NCI-H1092 treated with DMSO at 0.1 percent for 48 hours (cell line): ENCODE measurements at places on chromosomes 1 and 21.

DNA sequence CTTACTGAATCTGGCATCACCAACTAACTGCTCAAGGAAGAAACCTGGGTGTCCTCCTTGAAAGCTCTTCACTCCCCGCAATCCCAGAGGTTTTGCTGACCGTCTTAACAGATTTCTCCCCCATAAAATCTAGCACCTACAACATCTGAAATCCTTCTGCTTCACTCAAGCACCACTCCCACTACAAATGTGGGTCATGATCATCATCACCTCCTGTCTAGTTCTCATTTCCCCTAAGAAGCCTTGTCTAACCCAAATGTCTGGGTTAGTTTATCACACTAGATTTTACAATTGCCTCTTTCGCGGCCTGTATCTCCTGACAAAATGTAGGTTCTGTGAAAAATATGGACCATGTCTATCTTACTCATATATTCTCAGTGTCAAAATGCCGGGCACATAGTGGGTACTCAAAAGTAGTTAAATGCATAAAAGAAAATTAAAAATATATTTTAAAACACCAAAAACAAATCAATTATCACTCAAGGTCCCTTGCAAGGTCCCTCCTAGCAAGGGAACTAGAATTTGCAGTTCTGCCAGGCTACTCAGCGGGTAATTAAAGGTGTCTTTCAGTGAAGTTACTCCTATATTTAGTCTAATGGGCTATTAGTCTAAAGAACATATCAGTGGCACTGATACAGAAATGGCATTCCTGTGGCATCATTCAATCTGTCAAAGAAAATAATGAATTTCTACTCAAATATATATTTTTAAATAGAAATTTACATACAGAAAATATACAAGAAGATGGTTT is 19.6 kb downstream of the C21orf91 start:
- DNase-seq, result no peak

DNA sequence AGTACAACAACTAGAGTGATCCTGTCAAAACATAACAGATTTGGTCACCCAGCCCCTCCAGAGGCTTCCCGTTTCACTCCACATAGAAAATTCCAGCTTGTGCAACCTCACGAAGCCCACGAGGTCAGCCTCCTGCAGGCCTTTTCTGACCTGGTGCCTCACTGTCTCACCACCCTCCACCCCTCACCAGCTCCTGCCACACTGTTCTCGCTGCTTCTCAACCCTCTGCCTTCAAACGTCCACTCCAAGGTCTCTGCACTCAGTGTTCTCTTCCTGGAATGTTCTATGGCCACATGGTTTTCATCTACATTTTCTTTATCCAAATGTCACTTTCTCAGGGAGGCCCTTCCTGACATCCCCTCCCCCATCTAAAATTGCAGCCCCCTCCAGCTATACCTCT is 178.9 kb downstream of the DHRS3 start:
- no peak for DNase-seq

DNA sequence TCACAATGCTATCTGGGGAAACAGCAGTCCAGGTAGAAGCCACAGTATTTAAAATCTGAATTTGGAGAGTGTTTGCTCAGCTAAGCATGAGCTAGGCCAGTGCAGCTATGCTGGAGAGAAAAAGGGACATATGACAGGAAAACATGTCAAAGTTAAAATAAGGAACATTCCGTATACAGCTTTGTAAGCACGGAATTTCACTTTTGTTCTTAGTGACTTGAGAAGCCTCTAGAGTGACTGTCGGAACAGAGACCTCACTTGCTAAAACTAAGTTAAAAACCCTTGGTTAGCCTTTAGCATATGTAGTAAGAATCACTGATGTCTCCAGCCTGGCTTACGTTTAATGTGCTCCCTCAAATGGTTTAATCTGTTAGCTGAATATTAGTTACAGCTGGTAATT is 661.7 kb downstream of the KCNT2 start:
- no peak for DNase-seq

- no peak for DNase-seq
Observed at GRCh38 chr1:46526013-46526690, 25.3 kb downstream of the KNCN start.

- no peak for DNase-seq
Observed at GRCh38 chr1:165137551-165138316, 218.8 kb downstream of the LMX1A start.

DNA sequence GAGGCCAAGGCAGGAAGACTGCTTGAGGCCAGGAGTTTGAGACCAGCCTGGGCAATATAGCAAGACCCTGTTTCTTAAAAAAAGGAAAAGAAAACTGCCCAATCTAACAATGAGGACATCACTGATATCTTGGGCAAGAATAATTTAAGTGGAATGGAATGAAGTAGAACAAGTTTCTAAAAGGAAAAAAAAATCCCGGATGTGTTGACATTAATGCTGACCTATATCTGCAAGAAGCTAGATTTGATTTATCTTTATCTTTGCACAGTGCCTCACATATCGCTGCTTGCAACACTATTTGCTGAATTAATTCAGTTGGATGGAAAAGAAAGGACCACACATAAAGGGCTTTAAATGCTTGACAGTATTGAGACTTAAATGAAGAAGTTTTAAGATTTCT is 27.8 kb downstream of the DIPK1A start:
- DNase-seq, result no peak

DNA sequence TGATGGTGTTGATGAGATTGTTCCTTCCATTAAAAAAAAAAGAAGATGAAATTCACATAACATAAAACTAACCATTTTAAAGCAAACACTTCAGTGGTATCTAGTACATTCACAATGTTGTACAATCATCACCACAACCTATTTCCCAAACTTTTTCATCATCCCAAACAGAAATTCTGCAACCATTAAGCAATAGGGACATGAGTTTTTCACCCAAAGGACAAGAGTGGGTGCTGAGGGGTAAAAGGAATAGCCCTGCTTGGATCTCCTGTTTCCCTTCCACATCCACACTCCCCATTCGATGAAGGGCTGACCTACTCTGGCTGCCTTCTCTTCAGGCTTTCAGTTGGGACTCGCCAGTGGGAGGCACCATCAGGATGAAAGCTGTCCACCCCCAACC is 59.3 kb downstream of the SLC9A1 start:
- no peak for DNase-seq

DNA sequence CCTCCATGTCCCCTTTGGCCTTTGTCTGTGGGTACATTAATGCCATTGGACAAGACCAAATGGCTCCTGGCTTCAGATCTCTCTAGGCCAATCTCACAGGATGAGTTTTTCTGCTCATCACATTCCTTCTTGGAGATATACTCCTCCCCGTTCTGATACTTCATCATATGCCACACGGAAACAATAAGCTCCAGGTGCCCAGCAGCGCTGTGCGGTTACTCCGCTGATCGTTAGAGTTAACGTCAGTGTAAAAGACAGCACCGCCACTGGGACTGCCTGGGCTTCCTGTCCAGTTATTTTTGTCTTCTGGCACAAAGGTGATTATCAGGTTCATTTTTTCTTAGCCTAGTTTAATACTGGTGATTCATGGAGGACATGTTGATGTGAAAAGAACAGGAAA is 22.5 kb downstream of the CACHD1 start:
- no peak for DNase-seq

DNA sequence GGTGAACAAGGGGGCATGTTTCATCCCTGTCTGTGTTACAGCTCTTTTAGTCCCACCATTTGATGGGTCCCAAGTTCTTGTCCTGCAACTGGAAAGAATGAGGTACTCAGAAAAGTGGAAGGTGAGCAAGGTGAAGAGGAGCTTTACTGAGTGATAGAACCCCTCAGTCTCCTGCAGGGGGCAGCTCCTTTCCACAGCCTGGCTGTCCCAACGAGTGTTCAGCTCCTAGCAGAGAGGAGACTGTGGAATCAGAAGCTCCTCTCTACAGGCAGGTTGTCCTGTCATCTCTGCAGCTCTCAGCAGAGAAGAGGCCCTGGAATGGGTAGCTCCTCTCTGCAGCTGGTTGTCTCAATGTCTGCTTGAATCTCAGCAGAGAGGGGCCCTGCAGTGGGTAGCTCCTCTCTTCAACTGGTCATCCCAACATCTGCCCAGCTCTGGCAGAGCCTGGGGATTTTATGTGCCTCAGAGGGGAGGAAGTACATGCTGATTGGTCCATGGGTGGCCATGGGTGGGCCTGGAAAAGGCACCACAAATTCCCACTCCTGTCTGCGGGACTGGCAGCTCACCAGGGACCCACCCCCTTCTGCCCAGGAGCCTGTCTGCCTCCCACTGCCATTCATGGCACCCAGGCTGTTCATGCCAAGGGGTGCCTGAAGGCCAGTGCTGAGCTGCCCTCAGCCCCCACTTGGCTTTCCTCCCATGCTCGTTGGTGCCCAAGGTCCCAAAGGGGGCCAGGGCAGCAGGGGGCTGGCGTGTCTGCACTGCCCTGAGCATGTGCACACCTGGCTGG is 25.7 kb downstream of the LDLRAD1 start:
- DNase-seq, result no peak

DNA sequence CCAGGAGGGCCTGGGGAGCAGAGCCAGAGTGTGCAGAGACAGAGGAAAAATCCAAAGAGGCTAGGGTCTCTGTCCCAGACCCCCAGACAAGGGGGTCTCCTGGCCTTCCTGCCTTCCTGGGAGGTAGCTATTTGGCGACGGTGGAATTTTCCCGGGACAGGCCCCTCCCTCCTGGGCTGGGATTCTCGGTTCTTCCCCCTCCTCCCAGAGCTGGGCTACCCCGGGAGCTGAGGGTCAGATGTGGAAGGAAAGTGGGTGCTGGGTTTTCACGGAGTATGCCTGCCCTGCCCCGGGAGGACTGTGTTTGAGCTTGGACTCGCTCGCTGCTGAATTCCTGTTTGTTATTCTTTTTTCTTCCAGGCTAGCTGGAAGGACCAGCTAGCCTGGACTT is 759 bp downstream of the AMPD2 start:
- DNase-seq, result peak; percentile 50

DNA sequence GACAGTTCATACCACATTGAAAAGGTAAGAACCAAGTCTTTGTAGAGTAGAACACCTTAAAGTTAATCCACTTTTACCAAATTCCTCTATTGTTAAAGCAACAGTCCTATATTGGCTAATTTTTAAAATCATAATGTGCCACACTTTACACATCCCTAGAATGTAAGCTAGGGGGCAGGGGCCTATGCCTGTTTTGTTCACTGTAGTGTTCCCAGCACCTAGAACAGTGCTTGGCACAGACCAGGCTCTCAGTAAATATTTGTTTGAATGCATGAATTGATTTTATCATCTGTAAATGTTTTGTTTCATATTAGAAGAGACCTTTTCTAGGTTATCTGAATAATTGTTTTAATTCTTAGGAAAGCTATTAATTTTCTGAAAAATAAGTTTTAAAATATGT is 9.1 kb downstream of the SMAP2 start:
- no peak for DNase-seq

DNA sequence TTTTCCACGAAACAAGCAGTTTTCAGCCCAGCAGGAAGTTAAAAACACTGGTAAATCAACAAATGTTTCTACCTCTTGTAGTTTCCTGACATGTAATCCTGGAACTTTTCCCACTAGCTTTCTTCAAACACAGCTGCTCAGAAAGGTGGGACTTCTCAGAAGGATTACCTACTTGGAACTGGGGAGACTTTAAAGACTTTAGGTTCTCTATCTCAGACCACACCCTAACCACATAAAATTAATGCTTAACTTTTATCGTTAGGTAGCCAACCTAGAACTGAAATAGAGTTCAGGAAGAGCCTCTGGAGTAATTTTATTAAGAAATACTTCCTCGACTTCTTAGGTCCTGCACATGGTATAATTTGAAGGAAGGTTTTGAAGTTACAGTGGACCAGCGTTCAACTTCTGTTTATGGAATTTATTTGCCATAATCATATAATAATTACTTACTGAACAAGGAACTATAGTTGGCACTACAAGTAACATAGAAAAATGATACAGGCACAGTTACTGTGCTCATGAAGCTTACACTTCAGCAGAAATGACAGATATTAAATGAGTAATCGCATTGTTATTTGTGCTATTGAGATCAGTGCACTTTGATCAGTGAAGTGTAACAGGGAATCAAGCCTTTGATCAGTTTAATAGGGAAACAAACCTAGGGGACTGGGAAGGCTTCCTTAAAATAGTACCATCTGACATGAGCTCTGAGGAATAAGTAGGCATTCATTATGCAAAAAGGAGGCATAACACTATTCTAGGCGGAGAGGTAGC is at the start of gene BCL2L15:
TSS of gene BCL2L15 (minus strand) at position 180 of the 774 bp plus-strand sequence. CDS start 206 bp downstream, outside the sequence.
- no peak for DNase-seq

DNA sequence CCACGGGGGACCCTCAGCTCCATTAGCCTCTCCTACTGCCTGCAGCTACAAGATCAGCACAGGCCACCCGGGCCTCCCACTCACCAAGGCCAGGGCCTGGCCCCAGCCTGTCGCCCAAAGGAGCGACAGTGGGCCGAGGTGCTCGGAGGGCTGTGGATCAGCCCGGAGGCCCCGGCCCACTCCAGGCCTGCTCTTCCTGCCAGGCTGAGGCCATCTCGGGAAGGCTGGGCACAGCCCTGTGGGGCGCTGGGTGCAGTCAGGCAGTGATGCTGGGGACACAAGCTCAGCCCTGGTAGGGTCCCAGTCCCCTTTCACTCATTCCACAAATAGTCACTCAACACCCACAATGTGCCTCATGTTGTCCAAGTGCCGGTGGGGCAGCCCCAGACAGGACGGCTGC is 58.8 kb downstream of the CASZ1 start:
- DNase-seq, result no peak

DNA sequence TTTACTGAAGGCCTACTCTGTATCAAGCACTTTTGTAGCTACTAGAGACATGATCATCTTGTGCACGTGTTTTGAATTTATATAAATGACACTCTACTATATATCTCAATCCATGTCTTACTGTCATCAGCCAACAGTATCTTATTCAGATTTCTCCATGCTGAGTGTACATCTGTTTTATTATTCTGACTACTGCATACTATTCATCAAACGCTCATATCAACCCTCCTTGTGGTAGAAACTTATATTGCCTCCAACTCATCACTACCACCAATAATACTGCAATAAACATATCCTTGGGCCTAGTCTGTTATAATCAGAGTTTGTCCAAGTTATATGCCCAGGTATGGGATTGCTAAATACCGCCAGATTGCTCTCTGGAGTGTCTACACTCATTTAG is 81.6 kb upstream of the IRF2BP2 start:
- no peak for DNase-seq

DNA sequence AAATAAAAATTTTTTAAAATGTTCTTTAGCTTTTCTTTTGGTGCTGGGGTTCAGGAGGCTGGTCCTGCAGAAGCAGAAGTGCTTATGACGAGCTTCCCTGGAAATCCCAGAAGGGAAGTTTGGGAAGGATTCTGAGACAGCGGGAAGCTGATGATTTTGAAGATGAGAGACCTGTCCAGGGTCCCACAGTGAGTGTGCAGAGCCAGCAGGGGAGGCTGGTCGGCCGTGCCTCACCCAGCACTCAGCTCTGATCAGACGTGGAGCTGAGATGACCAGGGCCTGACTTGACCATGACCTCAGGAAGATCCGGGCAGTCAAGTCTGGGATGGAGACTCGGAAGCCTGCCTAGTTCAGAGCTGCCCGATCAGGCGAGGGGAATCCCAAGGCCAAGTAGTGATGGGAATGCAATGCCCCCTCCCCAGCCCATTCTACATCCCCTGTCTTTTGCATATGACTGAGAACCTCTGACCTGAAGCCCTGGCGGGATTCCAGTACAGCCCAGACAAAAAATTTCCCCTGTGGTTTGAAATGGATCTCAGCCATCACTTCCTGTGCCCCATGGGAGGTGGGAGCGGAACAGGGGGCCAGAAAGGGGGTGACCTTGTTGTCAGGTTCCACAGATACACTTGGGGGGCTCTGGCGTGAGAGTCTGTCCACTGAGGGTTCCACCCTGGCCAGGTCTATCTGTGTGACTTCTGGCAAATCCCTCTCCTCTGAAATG is 96.8 kb upstream of the RUNX3 start:
- no peak for DNase-seq

- no peak for DNase-seq
Observed at GRCh38 chr1:42841010-42841409, 5.4 kb upstream of the ZNF691 start.
